ENCODE measurements at places on chromosomes 1 and 21.

- no peak for DNase-seq
Measured at GRCh38 chr1:41754540-41754939, 164.2 kb downstream of the HIVEP3 start.

GRCh38 chr1:79215311-79215710 is 208.8 kb upstream of the ADGRL4 start:
- no peak for DNase-seq

DNA sequence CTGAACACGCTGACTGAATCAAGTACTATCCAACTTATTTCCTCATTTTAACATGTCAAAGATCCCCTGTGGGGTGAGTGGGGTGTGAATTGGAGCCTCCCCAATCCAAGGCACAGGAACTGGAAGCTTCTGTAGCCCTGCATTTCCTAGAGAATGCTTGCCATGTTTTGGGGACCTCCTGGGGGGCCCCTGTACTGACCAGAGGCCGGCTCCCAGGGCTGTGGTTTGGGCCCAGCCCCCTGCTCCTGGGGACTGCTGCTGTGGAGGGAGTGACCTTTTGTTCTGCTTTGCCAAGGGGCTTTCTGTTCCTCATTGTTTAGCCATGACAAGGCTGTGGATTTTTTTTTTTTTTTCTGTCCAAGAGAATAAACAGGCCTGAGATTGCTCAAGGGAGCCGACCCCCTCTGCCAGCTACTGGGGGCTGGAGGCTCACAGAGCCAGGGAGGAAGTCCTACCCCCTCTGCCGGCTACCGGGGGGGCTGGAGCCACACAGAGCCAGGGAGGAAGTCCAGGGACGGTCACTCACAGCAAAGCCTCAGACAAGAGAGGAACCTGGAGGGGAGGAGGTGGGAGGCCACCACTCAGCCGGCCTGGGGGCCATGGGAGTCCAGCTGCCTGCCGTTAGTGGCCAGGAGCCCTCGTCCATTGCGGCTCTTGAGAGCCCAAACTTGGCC is 17.4 kb downstream of the TNFRSF1B start:
- no peak for DNase-seq

- DNase-seq: no peak
Measured at GRCh38 chr1:45365051-45365450, 24.8 kb upstream of the MUTYH start.

GRCh38 chr1:212235857-212236256 is 49.4 kb upstream of the PPP2R5A start:
- DNase-seq: no peak

DNA sequence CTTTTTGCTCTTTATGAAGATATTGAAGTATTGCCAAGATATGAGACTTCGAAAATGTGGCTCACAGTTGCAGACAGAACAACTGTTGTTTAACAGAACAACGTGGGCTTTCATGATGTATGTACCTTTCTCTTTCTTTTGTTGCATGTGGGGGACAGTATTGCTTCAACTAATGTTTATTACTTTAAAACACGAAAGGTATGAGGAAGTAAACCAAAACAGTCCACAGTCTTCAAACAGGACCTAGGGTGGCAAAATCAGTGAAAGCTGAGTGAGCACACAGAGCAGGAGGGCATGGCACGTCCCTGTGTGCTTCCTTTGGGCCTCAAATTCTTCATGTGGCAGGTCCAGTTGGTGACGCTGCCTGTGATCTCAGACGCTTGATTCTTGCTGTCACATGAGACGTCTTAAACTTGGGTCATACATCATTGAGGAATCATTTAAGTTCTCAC is 7.8 kb upstream of the CHAF1B start:
- no peak for DNase-seq

- DNase-seq: peak; percentile 33
Measured at GRCh38 chr1:111481387-111482221, 7.8 kb downstream of the C1orf162 start.

DNA sequence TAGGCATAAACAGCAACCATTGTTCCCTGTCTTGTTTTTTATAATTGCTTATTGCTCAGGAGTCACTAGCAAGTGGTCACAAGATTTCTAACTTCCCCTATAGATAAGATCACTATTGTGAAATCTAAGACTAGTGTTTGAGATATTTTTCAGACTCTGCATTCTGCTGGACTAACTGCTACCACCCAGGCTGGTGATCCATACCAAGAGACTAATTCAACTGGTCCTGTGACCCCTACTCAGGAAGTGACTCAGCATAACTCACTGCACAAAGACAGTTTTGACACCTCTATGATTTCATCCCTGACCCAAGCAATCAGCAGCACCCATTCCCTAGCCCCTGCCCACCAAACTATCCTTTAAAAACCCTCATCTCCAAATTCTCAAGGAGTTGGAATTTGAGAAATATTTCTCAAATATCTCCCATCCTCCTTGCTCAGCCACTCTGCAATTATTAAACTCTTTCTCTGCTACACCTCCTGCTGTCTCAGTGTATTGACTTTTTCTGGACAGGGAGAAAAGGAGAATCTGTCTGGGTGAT is 52.7 kb downstream of the TRIM33 start:
- DNase-seq: no peak

DNA sequence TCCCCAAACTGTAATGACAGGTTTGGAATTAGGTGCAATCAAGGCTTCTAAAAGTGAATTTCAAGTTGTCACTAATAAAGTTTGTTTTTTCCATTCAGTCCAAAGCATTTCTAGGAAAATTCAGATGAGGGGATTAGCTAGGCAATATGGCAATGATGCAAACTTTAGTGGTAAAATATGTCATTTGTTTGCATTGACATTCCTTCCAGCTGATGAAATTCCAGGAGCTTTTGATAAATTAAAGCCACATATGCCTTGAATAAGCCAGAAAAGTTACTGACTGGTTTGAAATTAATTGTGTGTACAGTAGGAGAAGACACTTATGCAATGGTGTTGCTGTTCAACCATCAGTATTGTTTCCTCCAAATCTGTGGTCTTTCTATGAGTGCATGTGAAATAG is 57.8 kb downstream of the MROH9 start:
- DNase-seq: no peak

GRCh38 chr1:143660354-143660941 is 311.3 kb downstream of the FAM72C start:
- no peak for DNase-seq

GRCh38 chr1:25641931-25642573 is 25.5 kb downstream of the MAN1C1 start:
- no peak for DNase-seq

DNA sequence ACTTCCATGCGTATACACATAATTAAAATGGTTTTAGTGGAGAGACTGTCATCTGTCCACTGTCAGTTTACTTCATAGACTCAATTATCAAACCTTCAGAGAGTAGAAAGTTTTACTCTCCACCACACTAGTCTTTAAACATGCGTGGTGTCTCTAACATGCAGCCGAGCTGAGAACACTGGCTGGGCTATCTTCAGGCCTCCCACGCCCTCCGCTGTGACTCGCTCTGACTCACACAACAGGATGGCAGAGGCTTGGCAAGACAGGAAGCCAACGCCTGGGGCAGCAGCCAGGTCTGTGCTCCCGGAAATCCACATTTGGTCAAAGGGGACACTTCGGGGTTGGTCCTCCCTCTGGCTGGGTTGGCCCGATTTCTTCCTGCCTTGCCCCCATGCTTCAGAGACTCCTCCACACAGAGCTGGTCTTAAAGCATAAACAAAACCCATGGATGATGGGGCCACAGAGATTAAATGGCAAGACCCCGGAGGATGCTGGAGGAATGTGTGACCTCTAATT is 22.7 kb upstream of the IFNGR2 start:
- no peak for DNase-seq

GRCh38 chr1:109249654-109250401 is 489 bp downstream of the CELSR2 start:
- no peak for DNase-seq

DNA sequence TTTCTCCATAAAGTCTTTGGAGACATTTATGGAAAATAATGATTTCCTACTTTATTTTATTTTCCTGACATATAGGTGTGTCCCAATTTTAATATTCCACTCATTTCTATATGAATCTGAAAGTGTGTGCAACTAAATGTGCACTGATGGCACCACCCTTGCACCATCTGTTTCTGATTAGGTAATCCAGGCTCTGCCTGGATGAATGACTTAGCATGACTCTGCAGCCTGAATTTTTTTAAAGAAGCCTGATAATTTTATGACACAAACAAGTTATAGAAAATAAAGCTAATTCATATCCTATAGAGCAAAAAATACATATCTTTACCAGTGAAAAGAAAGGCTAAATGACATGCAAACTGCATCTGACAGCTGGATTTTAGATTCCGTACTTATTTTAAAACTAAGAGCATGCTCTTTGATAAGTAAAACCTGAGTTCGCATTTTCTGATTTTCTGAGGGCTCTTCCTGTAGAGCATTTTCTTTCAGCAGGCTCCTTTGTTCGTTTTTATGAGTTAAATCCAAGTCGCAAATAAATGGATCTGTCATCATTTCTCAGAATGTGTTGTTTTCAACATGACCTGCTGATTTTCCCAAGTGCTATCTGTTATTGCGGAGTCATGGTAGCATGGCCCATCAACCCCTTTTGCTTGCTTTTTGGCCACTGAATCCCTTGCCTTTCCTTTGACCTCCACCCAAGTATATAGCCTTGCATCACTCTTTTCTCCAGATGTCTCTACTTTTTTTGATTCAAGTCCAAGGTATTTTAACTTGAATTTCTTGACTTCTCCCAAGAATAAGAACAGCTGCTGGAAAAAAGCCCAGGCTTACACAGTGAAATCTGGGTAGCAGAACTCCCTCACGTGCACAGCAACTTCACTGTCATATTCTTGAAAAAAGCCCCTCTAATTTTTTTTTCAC is 52.8 kb upstream of the LYPLAL1 start:
- peak; percentile 29 for DNase-seq

DNA sequence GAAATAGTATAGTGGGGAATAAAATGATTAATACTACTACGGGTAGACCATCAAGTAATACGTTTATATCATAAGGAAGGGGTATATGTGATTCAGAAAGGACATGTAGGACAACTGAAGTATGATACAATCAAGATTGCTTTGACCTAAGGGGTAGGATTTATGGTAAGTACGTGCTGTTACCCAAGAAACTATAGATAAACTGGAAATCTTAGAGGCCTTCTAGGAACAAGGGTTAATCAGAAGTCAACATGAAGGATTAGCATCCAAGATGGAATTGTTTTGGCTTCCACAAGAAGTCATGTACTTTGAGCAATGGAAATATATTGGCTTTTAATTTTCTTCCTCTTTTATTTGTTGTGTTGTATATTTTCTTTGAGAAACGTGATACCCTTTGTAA is 13.2 kb upstream of the ZMYM4 start:
- no peak for DNase-seq

DNA sequence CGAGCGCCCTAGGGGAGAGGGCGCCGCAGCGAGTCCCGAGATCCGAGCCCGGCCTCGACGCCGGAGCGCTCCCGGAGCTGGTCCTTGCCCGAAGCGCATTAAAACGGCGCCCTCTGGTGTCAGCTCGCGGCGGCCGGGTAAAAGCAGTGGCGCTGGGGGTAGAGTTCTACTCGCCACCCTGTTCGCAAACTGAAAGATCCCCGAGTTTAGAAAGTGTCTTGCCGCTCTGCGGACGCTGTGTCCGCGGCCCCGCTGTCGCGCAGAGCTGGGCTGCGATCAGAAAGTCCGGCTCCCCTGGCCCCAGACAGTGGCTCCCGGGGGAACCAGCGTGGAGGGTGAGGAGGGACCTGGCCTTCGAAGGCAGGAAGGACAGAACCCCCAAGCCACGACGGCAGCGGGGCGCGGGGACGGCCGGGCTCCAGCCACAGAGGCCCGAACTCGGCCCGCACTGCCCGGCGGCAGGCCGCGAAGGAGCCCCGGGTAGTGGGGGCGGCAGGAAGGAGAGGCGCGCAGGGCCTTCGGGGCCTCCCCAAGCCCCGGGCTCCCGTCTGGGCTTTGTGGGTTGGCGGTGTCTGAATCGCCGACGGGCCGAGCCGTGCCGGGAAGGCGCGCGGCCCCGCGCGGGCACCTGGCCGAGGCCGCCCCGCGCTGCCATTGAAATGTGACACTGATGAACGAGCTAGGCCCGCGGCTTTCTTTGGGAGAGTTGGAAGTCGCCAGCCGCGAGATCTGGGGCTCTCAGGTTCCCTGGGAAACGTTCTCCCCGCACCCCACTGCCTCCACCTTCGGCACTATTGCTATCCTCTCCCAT is 39.1 kb upstream of the NFIA start:
- DNase-seq: no peak

GRCh38 chr1:94725566-94725965 is 94.6 kb upstream of the SLC44A3 start:
- no peak for DNase-seq

GRCh38 chr1:31775210-31775999 is 11.3 kb upstream of the ADGRB2 start:
- DNase-seq: no peak

DNA sequence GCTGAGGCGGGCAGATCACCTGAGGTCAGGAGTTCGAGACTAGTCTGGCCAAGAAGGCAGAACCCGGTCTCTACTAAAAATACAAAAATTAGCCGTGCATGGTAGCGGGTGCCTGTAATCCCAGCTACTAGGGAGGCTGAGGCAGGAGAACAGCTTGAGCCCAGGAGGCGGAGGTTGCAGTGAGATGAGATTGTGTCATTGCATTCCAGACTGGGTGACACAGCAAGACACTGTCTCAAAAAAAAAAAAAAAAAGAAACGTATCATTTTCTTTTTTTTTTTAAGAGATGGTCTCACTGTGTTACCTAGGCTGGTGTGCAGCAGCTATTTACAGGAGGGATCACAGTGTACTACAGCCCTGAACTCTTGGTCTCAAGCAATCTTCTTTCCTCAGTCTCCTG is 47.3 kb downstream of the ITGB3BP start:
- no peak for DNase-seq

DNA sequence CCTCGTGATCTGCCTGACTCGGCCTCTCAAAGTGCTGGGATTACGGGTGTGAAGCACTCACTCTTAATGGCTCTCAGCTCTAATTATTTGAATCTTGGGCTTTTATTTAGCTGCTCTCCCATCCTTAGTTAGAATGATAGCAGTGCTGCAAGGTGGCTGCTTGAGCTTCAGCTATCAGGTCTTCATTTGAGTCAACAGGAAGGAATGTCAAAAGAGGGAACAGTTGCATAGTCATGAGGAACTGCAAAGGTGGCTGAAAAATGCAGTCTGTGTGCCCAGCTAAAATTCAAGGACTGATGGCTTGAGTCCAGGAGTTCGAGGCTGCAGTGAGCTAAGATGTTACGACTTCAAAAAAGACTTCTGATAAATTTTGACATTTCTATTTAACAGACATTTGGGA is 55.6 kb downstream of the UCK2 start:
- no peak for DNase-seq

DNA sequence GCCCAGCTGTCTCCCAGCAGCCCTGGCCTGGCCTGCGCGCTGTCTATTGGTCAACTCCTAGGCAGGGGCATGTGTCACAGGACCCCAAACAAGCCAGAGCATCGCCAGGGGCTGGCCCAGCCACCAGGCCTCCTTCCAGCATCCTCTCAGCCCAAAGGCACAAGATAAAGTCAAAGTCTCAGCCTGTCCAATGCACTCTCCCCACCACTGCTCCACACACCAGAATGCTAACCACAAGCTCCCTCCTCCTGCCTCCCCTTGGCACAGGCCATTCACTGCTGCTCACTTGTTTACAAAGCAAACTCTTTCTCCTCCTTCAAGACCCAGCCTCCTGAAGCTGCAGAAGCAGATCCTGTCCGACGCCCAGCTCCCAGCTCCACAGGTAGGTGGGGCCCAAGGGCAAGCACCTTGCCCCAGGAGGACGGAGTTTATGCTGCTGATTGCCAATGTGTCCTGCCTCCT is 133.4 kb downstream of the DMRTB1 start:
- DNase-seq: no peak

- DNase-seq: no peak
Measured at GRCh38 chr1:230750576-230750975, 3.4 kb downstream of the CAPN9 start.

Data from right renal cortex interstitium (tissue), 3 donors.